Stimulated activated CD4-positive, alpha-beta T cell treated with anti-CD3 and anti-CD28 coated beads, Interleukin-4, amount 100 ng/mL, for 24 hours (primary cell): ENCODE measurements at places on chromosomes 6 and 20.

DNA sequence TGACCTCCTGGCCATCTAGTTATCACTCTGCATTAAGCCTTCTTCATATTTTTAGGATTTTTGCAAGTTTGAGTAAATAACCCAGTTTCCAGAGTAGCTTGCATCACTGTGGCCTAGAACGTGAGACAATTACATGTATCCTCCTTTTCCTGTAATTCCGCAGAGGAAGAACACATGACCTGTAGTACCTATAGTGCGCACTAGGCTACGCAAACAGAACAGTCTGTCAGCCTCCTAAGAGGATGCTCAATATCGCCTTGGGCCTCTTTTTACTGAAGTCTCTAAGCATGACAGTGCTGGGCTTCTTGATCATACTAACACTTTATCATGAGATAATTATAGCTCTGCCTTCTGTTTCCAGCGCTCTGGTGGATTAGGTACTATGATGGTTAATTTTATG lies 20.2 kb upstream of the NR2E1 start:
- DNase-seq: no peak

- peak; percentile 36 for DNase-seq
Observed at GRCh38 chr6:128327890-128328289, 192.5 kb downstream of the PTPRK start.

DNA sequence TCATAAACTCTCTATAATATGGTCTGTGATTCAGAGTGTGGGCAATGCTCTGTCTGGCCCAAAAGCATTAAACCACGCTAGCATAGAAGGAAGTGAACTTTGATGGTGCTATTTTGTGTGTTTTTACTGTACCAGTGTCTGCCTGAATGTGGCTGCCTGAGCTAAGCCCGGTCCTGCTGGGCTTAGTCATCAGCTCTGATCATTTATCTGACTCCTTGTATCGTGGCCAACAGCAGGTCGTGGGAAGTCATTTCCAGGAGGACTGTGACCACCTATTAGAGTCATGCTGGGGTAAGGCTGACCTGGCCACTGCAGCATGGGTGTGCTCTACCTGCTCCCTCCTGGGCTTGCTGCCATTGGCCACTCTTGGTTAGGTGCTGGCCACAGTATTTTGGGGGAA lies 239.1 kb upstream of the CEP162 start:
- no peak for DNase-seq

DNA sequence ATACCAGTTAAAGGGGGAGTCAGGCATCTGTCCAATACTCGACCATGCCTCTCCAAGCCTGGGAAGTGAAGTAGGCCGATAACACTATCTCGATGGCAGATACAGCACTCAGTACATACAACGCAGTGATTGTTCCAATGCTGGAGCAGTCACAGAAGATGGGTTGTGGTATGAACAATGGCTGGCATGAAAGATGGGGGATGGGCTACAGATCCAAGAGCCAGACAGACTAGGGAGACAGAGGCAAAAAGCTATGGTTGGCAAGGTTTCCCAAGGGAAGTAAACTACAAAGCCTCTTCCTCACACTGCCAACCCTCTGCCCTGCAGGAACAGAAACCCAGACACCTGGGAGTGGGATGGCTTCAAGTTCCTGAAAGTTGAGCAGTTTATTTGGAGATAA lies 19.2 kb downstream of the FKBP1A start:
- DNase-seq: no peak

GRCh38 chr6:18206591-18206990 lies 51.4 kb downstream of the KDM1B start:
- DNase-seq: no peak

GRCh38 chr20:1108437-1108920 lies 9.9 kb upstream of the PSMF1 start:
- peak; percentile 54 for DNase-seq

GRCh38 chr6:134640229-134640628 lies 309.7 kb downstream of the ALDH8A1 start:
- DNase-seq: no peak

GRCh38 chr6:2881423-2881822 lies 21.7 kb downstream of the SERPINB9 start:
- DNase-seq: no peak
